Lung microvascular endothelial cell (primary cell): ENCODE measurements at places on chromosomes 5 and 9.

DNA sequence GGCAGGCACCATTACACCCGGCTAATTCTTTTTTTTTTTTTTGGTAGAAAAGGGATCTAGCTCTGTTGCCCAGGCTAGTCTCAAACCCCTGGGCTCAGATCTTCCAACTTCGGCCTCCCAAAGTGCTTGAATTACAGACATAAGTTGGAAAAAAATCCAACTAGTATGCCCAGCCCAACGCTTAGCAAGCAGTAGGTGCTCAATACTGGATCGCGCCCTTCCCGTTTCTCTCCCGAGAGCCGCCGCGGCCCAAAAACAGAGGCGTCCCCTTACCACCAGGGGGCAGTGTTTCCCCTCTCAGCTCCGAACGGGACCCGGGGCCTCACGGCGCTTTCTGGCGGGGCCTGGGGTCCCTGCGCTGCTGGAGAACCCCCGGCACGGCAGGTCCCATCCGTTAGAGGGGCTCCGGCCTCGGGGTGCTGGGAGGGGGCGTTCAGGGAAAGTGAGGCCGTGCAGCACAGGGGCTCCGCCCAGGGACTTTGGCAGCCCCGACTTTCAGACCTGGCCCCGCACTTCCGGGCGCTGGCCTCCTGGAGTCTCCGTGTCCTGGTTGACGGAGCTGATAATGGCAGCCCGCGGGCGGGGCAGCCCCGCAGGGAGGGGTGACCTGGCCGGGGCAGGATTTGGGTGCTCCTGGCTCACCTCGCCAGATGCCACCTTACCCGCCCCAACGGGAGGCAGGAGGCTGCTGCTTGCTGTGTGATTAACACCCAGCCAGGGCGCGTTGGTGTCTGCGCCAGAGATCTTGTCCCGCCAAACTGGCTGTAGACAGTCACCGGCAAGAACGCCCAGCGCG, 15.2 kb downstream of the PTGES start:
- peak; percentile 58 for DNase-seq

- DNase-seq: no peak
Measured at GRCh38 chr5:144040615-144041305, 129.7 kb downstream of the YIPF5 start.

GRCh38 chr5:38922199-38922598, 76.4 kb downstream of the OSMR start:
- DNase-seq: peak; percentile 71

GRCh38 chr5:138809391-138809790, 56.2 kb downstream of the CTNNA1 start:
- DNase-seq: peak; percentile 23

DNA sequence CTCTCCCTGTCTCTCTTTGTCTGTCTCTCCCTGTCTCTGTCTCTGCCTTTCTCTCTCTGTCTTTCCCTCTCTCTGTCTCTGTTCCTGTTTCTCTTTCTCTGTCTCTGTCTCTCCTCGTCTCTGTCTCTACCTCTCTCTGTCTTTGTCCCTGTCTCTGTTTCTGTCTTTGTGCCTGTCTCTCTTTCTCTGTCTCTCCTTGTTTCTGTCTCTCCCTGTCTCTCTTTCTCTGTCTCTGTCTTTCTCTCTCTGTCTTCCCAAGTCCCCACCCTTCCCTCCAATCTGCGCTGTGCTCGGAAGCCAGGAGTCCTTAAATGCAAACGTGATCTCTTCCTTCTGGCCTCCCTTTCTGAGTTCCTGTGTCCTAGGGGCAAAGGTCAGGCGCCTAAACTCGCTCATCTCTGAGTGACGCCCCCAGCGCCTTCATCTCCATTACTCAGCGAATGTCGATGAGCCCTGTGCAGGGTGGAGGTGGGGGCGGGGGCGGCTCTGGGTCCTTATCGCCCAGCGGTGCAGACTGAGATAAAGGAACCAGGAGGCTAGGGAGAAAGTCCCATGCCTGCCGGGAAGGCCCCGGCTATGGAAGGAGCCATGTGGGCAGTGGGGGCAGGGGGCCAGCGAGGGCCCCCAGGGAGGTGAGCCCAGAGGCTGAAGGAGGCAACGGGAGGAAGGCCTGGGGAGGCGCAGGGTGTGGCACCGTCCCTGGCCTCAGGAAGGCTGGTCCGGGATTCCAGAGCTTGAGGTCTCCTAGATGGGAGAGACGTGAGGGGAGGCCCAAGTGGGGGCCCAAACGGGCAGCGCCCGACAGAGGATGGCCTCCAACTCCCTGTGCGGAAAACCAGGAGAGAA, 1.5 kb upstream of the SLC6A19 start:
- DNase-seq: no peak
